ENCODE measurements at places on chromosomes 3 and 15.
A peak's percentile ranks its signal among the peaks of the same experiment; 100 is the strongest.

- DNase-seq, result peak; percentile 74
Measured at GRCh38 chr3:63934041-63934866, 22.1 kb upstream of the SCAANT1 start.

- no peak for DNase-seq
Measured at GRCh38 chr3:30918761-30919160, 24.3 kb upstream of the GADL1 start.

DNA sequence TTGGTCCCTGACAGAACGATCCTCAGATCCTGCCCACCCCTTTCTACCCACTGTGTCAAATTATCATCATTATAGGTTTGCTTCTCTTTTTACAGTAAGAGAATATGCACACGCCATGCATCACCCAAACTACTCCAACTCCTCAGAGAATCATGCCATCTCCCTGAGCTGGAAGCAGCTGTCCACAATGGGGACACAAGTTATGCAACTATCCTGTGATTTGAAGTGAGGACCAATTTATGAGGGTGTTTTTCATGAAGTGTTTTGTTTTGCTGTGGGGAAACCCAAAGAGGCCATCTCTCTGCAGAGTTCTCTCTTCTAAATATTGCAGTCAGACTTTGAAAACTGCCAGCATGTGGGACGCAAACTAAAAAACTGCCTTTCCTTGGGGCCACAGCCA lies 35.8 kb upstream of the TNFSF10 start:
- DNase-seq, result no peak

GRCh38 chr15:90121086-90121485 lies 18.8 kb upstream of the IDH2 start:
- no peak for DNase-seq

- DNase-seq, result no peak
Measured at GRCh38 chr3:176623468-176624150, 573.7 kb downstream of the TBL1XR1 start.

GRCh38 chr15:98195796-98196195 lies 235.3 kb downstream of the ARRDC4 start:
- DNase-seq, result no peak

GRCh38 chr3:89184151-89184995 lies 77.0 kb downstream of the EPHA3 start:
- no peak for DNase-seq

GRCh38 chr15:50190723-50191122 lies 8.7 kb downstream of the SLC27A2 start:
- DNase-seq, result no peak

- DNase-seq, result peak; percentile 24
Measured at GRCh38 chr3:181326637-181327223, 337.2 kb upstream of the DNAJC19 start.

DNA sequence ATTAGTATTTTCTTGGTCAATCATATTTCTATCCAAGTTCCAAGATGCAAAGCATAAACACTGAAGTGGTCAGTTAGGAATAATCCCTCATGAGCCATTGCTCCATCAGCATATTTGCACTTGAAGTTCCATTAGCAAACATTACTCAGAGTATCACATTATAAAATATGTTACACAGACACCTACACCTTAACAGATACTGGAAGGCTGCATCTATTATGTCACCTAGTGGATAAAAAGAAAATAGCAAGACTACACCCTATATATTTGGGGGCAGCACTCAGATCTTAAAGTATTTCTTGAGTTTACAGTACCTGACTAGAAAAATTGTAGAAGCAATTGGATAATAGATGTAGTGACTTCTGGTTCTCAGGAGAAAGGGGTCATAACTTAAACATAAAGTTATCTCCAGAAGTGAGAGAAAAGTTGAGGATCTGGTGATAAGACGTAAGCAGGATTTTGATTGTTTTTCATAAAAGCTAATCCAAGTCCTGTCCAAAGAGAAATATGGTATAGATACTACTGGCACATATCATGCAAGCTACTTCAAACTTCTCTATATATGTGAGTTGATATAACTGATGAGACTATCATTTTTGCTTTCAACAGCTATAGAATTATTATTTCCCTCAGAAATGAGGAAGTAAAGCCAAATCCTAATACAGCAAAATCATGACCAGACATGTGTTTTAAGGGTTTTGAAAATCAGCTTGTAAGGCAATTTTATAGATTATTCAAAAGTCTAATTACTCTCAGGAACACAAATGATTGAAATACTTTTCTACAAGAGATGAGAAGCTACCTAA lies 422.2 kb downstream of the GBE1 start:
- peak; percentile 34 for DNase-seq

- no peak for DNase-seq
Measured at GRCh38 chr15:90151989-90152645, 49.0 kb upstream of the SEMA4B start.

DNA sequence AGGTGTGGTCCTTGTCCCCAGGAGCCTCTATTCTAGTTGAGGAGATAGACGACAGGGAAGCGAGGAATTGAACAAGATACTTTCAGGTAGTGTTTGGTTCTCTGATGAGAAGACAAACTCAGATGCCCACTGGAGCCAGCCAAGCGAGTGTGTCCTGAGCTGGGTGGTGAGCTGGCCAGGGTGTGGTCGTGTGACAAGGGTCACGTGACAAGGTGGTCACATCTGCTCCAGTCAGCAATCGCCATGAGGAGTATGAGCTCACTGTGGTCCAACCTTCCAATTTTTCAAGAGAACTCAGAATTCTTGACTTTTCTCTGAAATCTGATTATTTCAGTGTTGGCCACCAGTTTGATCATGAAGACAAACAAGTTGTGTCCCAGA lies 39.5 kb downstream of the SLC6A6 start:
- DNase-seq, result no peak

GRCh38 chr3:17045705-17046104 lies 160.9 kb downstream of the PLCL2 start:
- DNase-seq, result no peak
